ENCODE measurements at places on chromosomes 11 and 22.

DNA sequence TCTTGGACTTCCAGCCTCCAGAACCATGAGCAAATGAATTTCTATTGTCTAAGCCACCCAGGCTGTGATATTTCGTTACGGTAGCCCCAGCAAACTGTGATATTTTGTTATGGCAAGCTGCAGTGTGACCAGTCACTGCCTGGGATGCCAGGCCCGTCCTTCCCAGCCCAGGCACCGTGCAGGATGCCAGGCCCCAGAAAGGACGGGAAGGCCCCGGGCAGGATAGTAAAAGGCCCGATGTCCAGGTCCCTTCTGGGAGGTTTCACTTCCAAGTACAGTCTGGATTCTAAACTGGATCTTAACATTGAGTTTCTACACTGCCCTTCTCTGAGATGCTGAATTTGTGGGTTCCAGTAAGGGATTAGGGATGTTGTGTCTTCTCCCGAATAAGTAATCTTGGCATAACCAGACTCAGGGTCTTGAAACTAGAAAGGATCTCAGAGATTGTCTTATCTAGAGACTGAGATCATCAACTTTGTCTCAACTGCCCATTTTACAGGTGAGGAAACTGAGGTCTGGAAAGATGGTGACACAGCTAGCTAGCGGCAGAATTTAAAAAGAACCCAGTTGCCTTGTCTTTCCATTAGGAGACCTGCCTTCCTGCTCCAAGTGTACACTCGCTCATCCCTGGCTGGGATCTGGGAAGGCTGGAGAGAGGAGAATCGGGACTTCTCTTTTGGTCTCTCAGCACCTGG lies 19.9 kb downstream of the RPUSD4 start:
- DNase-seq, result no peak

GRCh38 chr11:1486054-1486825 lies at the start of gene MOB2:
TSS of gene MOB2 (minus strand) at chr11:1486779. CDS start at chr11:1486556, 223 bp downstream.
- DNase-seq, result no peak

DNA sequence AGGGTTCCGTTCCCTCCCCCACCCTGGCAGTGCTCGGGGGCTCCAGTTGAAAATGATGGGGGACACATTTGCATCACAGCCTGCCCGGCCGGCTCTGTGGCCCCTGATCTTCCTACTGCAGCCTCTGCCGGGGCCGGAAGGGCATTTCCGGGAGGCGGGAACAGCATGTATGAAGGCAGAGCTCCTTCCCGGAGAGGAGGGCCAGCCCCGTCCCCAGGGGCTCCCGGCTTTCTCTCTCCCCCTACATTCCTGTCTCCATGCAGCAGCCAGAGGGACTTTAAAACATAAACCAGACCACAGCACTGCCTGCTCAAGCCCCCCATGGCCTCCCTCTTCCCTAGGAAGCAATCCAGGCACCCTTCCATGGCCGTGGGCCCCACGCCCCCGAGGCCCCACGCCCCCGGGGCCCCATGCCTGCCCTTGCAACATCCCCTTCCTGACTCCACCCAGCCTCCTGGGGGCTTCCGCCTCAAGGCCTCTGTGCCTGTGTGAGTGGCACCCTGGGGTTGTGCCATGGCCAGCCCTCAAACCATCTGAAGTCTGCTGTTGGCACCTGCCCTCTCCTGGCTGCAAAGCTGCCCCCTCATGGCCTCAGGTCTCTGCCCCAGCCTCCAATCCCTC lies 73.1 kb downstream of the CDKN1C start:
- no peak for DNase-seq

DNA sequence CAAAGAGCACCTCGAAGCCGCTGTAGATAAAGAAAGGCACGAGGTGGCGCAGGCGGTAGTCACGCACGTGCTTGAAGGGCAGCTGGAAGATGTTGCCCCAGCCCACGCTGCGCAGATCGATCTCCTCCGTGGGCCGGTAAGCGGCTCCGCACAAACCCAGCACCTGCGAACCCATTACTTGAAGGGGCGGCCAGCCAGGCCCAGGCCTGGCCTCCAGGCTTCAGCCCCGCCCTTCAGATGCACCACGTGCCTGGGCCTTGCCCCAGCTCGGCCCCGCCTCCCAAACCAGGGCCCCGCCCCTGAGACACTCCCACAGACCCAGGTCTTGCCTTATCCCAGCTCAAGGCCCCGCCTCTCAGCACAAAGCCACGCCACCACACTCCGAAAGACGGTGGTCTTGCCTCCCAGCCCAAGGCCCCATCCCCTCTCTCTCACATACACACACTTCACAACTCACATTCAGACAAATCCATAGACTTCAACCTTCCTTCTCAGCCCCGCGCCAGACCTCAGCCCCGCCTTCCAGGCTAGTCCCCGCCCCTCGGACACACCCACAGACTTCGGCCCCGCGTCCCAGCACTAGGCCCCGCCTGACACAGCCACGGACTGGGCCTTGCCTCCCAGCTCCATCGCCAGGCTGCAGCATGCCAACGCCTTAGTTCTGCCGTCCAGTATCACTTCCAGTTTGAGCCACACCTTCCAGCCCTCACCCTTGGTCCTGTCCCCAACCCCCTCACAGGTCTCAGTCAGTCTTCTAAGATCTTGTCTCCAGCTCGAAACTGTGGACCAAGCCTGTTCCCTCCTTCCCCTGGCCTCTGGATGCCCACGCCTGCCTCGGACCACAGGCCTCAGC lies 7.0 kb downstream of the UNC93B1 start:
- no peak for DNase-seq

DNA sequence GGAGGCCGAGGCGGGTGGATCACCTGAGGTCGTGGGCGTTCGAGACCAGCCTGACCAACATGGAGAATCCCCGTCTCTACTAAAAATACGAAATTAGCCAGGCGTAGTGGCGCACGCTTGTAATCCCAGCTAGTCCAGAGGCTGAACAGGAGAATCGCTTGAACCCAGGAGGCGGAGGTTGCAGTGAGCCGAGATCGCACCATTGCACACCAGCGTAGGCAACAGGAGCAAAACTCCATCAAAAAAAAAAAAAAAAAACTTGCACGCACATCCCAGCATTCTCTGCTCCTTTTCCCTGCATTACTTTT lies 934 bp upstream of the ATL3 start:
- no peak for DNase-seq

DNA sequence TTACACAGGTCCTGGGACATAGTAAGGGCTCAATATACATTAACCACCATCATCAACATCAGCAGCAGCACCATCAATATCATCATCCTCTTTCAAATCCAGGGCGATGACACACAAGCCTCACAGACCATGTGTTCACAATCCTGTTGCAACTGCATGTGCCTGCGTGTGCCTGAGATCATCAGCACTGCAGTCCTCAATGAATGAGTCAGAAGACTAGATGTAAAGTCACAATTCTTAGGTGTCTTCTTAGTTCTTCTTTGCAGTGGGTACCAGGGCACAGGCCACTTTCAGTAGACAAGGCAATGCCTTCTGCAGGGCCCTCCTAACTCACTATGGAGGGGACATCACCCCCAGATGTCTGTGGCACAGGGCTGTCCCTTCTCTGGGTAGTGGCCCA lies 111.1 kb downstream of the MYO18B start:
- no peak for DNase-seq

DNA sequence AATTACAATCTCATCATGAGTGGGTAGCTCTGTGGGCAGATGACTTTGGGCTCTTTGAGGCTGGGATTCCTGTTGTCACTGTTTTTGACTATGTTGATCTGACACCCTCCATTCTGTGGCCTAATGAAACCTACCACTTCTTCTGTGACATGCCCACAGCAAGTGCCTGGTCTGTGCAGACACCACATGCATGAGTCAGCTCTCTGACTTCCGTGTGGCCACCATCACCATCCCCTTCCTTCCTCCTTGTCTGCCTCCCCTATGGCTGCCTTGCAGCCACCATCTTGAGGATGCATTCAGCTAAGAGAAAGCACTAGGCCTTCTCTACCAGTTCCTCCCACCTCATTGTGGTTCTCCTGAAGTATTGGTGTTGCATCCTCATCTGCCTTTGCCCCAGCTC lies 15.3 kb upstream of the OR10V1 start:
- DNase-seq, result no peak

DNA sequence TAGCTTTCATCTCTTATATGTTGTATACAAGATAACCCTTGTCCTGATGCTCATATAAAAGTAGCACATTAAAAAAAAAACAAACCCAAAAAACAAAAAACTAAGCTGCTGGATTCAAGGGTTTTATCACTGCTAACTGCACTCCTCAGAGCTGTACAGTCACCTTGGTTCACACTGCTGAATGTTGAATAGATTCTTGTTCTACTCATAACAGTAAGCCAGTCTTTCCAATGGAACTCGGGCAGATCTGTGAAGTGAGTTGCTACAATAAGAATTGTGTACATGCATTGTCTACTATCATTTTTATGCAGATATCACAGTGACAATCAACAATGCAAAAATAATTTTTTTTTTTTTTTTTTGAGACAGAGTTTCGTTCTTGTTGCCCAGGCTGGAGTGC lies 4.7 kb downstream of the HARBI1 start:
- DNase-seq, result no peak

GRCh38 chr22:37862570-37863325 lies 13.5 kb downstream of the EIF3L start:
- DNase-seq, result no peak

DNA sequence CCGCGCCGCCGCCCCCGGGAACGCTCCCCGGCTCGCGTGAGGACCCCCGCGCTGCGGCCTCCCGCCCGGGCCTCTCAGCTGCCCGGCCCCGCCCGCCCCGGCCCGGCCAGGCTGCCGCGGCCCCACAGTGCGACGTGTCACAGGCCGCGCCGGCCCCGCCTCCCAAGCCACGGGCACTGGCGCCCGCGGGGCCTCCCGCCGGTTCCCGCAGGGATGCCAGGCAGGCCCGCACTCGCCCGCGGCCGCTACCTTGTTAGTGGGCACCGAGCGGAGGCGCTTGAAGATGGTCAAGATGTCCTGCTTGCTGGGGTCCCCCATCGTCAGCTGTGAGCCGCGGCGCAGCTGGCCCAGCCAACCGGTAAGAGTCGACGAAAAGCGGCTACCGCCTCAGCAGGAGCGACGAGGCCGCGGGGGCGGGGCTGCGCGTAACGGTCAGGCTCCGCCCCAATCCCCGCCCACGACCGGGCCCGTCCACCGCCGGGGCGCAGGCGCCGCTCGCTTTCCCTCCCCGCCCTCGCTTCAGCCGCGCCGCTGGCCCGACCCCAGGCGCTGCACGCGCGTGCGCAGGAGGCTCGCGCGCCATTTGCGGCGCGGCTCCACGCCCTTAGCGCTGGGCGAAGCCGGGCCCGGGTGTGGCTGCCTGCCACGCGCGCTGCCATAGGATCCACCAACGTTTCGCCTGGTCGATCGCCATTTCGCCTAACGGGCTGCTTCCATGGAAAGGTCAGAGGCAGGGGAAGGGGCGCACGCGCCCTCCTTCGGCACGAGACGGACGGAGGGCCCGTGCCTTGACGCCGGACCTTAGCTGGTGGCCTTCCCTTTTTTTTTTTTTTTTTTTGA lies at the start of gene ARFGAP3:
Gene ARFGAP3 (minus strand): TSS at position 409 of the 840 bp plus-strand sequence. CDS start 91 bp downstream, at position 318.
- DNase-seq, result peak; percentile 91

GRCh38 chr11:75301131-75301530 lies 50.3 kb downstream of the ARRB1 start:
- DNase-seq, result peak; percentile 29

- DNase-seq, result no peak
These were observed 56.5 kb upstream of the SHISAL1 start for GRCh38 chr22:44369293-44369661.

DNA sequence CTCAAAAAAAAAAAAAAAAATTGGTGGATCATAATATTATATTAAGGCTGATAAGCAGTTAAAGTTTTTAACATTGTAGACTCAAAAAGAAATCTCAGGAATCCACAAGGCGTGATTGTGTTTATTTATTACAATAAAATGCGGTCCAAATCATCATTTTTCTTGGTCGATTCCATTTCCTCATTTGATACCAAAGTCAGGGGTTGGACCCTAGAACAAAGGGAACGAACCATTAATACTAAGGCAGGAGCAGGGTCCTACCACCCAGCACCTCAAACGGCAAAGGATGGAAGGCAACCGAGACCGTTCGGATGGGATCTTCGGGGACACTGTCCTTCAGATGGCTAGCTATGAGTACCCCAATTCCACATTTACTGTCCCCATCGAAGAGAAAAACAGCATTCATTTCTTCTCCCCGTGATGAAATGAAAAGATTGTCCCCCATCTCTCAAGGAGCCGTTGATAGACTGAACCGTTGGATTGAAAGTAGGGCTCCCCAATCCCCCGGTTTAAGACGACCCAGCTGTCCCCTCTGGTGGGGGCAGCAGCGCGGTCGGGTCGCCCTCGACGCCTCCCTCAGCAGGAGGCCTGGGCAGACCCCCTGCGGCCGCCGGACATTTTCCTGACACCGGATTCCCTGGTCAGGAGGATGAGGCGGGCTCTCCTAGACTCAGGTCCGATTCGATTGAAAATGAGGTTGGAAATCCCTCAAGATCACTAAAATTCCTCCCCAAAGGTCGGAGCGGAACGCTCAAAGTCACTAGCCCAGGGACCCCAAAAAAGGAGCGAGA lies 607 bp downstream of the DMC1 start:
- no peak for DNase-seq

DNA sequence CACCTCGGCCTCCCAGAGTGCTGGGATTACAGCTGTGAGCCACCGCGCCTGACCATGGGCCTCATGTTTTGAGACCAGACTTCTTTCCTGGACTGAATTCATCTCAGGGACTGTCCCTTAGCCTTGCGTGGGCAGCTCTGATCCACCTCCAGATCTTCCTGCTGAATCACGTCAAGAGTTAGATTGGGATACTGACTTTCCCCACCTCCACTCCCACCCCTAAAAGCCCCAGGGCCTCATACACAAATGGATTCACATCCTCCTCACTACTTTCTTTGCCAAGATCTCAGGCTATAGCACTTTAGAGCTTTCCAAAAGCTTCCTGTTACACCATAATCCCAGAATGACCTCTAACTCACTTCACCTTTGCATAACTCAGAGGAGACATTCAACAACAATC lies 12.1 kb downstream of the CCDC87 start:
- DNase-seq, result no peak

DNA sequence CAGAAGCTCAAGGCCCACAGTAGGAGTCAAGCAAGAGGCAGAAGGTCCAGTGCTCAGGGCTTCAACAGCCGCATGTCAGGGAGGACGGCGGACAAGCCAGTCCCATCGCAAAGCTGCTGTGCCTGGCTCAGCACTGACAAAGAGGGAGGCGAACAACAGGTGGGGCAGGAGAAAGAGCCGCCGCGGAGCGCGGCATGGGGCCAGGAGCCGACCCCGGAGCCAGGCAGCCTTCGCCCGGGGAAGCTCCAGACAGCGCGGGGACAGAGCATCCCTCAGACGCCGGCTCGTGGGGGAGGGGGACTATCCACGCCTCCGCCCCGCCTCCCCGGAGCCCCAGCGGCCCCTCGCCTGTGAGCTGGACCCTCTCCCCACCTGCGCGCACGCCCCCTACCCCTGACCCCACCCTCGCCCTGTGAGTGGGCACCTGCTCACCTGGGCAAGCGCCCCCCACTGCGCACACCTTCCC lies 369 bp downstream of the DHCR7 start:
- DNase-seq, result peak; percentile 56

- no peak for DNase-seq
These were observed 75.4 kb upstream of the RTL6 start for GRCh38 chr22:44573451-44573850.

DNA sequence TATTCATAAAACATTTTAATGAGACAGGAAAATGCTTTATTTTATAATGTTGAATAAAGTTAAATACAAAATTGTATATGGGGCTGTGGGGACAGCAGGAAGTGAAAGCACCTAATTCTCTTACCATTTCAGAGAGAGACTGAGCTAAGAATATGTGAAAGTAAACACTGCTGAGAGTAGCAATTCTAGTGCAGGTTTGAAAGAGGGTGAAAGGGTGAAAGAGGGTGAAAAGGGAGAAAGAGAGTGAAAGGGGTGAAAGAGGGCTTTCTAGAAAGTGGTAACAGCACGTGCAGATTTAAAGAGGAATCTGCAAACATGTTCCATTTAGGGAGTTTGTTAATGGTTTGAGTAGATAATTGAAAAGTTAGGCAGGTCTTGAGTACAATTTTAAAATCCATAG lies 652.0 kb upstream of the CCDC90B start:
- no peak for DNase-seq

Measured in NCI-H2171 treated with DMSO at 0.1 percent for 48 hours (cell line).